ENCODE measurements at places on chromosomes 2 and 18.

- DNase-seq: no peak
Measured at GRCh38 chr2:54850171-54851122, 127.0 kb downstream of the EML6 start.

- DNase-seq: no peak
Measured at GRCh38 chr2:19187323-19188020, 171.0 kb downstream of the OSR1 start.

DNA sequence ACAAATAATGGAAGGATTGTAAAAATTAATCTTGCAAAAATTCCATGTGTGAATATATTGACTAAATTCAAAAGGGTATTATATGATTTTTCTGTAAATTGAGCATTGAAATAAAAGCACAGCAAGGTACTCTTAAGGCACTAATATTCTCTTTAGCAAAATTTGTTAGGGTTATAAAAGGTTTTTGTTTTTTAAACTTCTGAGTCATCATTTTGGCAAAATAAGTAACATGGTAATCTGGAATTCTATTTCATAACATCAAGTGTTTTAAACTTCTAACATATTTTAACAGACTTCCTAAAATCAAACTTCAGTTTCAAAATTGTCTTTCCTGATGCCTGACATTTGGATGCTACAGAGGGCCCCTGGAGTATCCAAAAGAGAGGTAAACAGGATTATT, 12.5 kb upstream of the INPP4A start:
- no peak for DNase-seq

DNA sequence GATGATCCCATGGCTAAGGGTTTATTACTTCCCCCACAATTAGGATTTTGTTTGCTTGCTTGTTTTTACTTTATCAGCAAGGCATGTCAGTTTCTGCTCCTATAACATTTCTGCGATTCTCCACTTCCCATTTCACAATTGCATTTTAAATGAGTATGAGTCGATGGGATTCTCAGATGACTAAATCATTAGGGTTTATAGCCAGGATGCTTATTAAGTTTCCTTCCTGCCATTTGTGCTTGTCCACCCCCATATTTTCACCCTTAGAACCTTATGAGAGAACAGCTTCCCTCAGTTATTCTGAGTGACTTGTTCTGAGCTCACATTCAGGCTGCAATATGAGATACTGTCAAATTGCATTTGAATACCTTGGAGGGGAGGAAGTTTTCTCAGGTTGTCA, 37.9 kb upstream of the C1GALT1C1L start:
- DNase-seq: no peak

DNA sequence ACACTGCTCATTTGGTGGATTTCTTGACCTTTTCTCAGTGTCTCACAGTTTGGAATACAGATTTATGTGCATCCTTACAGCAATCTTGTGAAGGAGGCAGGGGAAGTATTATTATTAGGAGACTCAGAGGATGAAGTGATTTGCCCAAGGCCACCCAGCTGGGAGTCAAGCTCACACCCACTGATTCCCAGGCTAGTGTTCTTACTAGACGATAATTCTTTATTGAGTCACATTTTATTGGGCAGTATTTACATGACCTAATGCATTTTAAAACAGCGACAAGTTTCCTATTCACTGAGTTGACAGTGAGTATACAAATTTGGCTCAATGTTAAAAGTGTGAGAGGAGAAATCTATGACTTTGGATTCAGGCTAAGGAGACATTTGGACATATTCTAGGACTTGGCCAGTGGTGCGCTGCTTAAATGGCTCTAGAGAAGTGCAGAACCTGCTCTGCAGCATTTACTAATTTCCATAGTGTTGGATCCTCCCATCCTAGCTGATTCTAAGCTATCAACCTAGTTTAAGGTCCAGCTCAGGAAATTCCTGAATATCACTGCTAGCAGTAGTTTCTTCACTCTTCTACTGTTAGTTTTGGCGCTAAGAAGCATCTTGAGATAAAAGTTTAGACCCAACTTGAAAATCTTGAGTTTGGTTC, 199.3 kb downstream of the MTX2 start:
- DNase-seq: no peak

DNA sequence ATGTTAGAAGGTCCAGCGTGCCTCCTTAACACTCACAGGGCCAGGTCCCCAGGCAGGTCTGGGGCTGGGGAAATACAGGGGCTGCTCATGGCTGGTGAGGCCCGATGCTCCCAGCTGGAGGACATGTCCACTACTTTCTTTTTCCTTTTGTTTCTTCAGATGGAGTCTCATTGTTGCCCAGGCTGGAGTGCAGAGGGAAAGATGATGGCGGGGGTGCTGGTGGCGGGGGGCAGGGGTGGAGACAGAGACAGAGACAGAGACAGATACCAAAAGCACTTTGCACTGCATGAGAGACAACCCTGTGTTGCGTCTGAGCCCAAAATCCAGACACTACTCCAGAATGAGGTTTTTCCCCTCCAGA, 211.0 kb downstream of the SH3BP4 start:
- DNase-seq: no peak

- no peak for DNase-seq
Measured at GRCh38 chr2:73266061-73266901, 18.0 kb downstream of the FBXO41 start.

DNA sequence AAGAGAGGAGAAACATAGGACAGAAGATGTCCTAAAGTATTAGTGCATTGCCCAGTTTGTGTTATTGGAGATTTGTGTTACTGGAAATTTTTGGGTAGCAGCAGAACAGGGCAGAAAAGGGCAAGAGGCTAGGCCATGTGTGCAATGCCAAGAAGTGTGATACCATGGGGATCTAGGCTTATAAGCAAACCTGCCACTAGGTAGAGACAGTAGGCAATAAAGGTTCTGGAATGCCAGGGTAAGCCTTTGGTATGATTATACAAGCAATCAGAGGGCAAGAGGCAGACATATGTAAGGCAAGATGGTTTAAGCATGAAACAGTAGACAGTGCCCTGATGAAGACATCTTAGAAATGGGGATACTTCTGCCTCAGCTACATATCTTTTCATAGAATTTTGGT, 12.3 kb upstream of the CERS6 start:
- DNase-seq: no peak

DNA sequence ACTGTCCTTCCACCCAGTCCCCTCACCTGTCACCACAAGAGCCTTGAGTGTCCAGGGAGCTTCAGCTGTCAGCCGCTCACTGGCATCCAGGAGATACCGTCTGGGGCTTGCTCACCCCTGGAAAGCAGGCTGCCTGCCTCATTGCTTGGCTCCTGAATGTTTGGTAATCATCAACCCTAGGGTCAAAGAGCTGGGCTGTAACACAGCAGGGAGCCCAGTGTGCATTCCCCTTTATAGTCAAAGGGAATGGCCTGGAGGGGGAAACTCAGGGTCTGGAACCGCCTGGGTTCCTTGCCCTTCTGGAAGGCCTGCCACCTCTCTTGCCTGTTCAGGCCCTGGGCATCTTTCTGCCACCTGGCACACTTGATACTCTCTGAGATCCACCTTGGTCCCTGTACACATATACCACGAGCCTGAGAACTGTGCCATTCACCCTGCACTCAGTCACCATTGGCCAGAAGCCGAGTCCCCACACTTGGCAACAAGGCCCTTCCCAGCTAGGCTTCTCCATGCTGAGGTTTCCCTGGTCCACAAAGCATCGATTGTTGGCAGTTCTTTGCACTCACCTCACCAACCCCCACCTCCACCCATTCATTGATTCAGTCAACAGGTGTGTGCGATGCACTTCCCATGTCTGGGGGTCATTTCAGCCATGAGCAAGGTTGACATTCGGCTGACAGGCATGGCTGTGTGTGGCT, 35.0 kb downstream of the TPRKB start:
- no peak for DNase-seq

DNA sequence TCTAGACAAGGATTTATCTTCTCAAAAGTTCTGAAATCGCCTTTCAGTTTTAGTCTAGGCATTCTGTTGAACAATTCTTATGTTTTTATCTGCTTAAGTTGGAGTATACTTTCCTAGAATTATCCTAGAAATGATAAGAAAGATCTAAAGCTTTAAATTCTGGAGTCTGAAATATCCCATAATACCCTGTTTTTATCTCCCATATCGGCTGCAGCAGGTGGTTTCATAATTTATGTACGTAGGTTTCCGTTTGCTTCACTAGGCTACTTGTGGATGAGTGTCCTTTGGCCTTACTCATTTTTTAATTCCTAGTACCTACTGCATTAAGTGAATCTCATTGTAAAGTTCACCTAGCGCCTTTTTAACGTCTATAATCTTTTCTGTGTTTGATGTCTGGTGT, 58.5 kb upstream of the MGAT5 start:
- DNase-seq: no peak

- DNase-seq: no peak
Measured at GRCh38 chr2:5064687-5065086, 627.5 kb upstream of the SOX11 start.

DNA sequence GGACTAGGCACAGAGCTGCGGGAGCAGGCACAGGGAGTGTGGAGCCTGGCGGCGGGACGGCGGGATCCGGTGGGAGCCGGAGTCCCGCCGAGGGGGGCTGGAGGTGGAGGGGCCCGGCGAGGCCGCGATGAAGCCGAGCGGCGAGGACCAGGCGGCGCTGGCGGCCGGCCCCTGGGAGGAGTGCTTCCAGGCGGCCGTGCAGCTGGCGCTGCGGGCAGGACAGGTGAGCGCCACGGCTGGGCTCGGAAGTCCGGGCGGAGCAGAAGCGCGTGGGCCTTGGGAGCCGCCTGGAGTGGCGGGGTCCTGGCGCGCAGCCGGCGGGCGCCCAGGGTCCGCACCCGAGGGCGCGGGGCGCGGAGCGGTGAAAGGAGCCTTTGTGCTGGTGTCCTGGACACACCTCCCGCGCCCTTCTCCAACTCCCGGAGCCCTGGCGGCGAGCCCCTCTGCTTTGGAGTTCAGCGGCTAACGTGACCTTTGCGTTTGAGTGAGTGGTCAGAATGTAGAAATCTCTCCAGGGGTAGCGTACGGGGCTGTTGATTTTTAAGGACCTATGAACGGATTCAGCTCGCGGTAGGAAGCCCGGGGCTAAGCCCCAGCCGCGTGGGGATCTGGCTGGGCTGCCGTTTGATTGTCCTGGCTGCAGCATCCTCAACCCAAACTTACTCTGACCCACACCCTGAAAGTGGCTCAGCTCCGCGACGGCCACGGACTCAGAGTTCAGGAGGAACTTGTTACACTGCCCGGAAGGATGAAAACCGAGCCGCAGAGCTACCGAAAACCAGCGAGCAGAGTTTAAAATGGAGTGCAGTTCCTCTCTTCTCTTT, 448 bp downstream of the IMPA2 start:
- peak; percentile 14 for DNase-seq

DNA sequence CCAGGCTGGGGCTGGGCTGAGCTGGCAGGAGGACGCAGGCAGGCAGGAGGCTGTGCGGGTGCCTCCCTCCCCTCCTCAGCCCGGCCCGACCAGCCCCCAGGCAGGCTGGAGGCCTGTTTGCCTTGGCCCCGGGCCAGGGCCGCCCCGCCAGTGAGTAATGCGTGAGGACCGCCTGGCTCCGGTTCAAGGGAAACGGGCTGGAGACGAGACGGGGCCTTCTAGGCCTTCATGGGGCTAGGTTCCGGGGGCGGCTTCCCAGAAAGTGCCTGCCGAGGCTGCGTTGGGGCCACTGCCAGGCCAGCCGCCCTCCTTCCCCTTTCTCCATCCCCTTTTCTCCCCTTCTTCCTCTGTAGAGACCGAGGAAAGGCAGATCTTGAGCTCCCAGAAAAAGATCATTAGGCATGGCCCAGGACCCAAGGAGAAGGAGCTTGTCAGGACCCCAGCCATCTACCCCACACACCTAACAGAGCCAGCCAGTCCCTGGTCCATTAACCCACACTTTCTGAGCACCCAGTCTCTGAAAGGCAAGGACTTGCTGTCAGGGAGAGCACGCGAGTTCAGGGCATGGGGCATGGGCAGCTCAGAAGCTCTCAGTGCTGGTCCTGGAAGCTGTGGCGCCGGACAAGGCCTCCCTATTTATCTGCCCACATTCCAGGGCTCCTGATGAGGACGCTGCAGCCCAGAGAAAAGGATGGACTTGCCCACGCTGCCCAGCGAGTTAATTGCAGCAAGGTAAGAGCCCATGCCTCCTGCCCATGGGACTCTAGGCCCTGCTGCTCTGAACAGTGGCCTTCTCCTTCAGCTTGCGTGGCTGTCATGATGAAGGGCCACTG, 48.5 kb downstream of the SMAD7 start:
- DNase-seq: peak; percentile 22

- DNase-seq: no peak
Measured at GRCh38 chr2:154392256-154392655, 306.2 kb upstream of the KCNJ3 start.

DNA sequence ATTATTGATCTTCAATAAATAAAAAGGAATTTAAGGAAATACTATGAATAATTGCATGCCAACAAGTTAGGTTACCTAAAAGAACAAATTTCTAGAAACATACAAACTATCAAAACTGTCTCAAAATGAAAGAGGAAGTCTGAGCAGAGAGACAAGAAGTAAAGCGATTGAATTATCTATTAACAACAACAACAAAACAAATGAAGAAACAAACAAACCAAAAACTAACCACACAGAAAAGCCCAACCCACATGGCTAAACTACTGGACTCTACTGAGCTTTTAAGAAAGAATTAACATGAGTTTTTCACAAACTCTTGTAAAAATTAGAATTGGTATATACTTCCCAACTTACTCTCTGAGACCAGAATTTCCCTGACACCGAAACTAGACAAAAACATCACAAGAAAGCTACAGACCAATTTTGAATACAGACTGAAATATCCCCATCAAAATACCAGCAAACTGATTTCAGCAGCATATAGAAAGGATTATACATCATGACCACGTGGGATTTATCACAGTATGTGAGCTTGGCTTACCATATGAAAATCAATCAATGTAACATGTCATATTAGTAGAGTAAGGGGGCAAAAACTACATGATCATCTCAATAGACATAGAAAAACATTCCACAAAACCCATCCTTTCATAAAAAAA, 16.6 kb upstream of the GALNT1 start:
- DNase-seq: no peak

GRCh38 chr2:174063492-174064092, 98.4 kb upstream of the SP3 start:
- no peak for DNase-seq

DNA sequence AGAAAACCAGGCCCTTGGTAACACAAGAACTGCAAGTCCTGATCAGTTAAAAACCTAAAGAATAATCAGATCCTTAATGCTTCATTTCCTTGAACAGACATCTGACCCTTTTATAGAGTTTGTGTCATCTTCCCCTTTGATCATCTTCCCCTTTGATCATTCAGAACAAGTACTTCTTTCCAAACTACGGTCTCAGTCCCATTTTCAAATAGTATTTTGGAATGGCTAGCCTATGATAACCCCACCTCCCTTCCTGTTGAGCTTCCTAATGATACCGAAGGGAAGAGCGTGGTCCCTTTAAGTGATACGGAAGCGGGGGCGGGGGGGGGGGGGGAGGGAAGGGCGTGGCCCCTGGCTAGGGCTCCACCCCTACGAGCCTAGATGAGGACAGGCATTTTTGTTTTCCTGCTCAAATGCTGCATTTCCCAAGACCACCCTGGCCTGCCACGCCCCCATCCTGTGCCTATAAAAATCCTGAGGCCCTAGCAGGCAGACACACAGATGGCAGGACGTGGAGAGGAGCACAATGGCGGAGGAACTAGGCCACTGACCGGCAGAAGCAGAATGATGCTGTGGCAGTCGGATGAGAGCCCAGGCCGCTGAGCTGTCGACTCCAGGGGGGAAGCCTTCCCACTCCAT, 24.1 kb upstream of the CHRNA1 start:
- no peak for DNase-seq

- DNase-seq: no peak
Measured at GRCh38 chr18:32717126-32717525, 55.7 kb downstream of the KLHL14 start.
